ENCODE measurements at places on chromosomes 7 and 10.

DNA sequence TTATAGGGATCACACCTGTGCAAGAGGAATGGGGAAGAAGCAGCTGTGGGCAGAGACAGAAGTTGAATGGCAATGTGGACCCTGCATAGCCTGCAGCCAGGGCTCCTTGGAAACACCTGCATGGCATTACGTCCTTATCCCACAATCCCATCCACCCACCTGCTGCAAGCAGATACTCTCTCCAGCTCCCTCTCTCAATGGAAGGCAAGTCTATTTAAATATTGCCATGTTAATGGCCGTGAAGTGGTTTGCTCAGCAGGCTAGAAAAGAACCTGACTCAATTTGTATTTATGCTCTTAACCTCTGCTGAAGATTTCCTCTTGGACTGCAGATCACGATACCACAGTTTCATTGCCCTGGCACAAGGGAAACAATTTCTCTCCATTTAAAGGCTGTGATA is 417.0 kb downstream of the TYW1 start:
- no peak for DNase-seq

DNA sequence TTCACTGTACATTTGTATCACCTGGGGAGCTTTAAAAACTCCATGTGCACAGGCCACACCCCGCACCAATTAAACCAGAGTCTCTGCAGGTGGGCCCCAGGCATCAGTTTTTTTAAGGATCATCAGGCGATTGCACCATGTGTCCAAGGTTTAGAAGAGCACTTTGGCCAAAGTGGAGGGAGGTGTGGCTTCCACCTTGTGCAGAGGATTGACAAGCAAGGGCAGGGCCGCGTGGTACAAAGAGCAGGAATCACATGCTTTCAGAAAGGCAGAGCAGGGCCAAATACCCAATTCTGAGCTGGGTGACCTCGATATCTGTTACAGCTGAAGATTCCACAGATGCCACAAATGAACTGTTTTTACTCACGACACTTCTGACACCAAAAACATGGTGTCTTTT is 52.4 kb downstream of the NOC3L start:
- DNase-seq: no peak

- DNase-seq: no peak
Observed at GRCh38 chr7:25431956-25432450, 203.7 kb upstream of the NPVF start.

DNA sequence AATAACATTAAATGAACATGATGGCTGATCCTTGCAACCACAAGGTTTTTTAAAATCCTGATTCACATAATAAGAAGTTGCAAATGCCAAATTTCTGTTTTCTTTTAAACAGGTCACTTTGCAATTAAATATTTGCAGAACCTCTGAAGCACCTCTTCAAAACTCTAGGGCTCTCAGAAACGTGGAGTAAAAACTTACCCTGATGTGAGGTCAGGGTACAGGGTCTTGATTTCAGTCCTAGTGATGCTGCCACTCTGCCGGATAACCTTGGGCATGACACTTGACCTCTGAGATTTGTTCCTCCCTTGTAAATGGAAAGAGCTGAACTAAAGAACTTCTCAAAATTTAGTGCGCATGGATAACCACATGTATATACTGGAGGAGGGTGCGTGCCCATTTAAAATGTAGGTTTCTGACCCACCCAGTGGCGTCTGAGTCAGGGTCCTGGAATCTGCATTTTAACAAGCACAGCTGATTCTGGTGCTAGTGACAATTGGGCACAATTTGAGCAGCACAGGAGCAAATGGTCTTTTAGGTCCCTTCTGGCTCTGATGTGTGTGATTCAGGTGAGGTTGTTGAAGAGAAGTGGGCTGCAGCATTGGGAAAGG is 35.5 kb upstream of the TNPO3 start:
- DNase-seq: no peak

GRCh38 chr7:107934991-107935770 is 44.2 kb downstream of the DLD start:
- DNase-seq: no peak

DNA sequence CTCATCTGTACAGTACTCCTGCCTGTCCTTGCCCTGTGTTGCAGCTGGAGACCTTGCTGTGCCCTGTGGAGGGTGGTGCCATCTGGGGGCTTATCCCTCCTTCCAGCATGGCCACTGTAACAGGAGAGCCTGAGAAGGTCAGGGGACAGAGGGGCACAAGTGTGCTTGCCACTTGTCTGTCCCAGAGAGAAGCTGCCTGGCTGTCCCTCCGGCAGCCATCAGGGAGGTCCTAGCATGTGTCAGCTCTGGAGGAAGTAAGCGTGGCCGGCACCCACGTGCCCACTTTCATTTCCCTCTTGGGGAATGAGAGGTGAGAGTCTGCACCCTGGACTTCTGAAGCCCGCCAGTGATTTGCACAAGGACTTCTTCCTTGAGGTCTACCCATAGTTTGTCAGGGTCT is 97.0 kb upstream of the PPIF start:
- DNase-seq: no peak

DNA sequence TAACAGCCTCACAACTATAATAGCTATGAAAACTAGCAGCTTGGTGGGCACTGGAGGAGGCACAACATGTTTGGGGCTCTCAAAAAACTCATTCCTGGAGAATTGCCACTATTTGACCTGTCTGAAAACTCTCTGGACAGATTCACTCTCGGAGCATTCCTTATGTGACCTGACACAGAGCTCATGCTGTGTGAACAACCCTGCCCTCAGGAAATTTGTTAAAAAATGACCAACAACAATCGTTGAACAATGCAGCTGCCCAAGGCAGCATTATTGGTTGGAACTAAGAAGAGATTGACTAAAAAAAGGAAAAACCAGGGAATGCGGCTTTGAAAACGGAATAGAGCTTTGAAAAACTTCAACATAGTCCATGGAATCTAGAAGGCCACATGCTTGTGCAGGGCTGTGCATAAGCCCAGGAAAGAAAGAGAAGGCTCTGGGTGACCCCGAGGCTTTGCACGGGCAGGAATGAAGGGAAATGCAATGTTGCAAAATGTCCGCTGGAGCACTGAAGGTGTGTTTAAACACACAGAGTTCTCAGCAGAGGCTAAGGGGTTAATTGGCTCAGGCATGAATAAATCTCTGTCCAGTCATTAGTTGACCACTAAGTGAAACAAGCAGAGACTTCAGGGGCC is 52.8 kb downstream of the NAMPT start:
- DNase-seq: no peak

- no peak for DNase-seq
Observed at GRCh38 chr10:42645516-42645915, 7.1 kb upstream of the ZNF33B start.

- DNase-seq: no peak
Observed at GRCh38 chr7:102875700-102876295, 37.0 kb upstream of the LRRC17 start.

- no peak for DNase-seq
Observed at GRCh38 chr10:78419481-78420265, 386.0 kb downstream of the RPS24 start.

DNA sequence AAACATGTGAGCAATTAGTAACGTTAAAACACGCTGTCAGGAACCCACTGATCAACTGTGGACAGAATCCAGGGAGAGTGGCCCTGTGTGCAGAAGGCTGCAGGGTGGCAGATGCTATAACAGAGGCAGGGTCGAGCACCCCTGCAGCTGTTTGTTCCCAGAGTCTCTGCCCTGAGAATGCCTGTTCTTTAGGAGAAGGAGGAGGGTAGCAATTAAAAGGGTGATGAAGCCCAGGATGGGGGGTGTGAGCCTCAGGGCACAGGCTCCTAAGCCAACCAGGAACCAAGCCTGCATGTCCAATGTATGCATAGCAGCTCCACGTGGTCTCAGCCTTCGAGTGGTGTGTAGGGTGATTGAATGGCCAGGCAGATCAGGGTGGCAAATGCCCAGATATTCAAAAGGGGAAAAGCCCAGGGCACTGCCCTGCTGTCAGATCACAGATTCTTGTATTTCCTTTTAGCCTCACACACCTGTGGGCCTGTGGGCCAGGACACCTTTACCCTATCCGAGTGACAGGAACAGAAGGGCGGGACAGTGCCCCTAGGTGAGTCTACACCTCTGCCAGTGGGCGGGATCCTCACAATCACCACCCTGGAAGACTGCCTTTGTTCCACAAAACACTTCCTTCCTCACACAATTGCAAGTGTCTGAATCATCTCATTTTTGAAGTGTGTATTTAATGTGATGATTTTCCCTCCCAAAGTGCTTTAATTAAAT is 7.3 kb downstream of the WDFY4 start:
- no peak for DNase-seq

- DNase-seq: no peak
Observed at GRCh38 chr10:24449769-24450310, 240.9 kb downstream of the KIAA1217 start.

- no peak for DNase-seq
Observed at GRCh38 chr7:40092182-40092581, 42.2 kb downstream of the MPLKIP start.

DNA sequence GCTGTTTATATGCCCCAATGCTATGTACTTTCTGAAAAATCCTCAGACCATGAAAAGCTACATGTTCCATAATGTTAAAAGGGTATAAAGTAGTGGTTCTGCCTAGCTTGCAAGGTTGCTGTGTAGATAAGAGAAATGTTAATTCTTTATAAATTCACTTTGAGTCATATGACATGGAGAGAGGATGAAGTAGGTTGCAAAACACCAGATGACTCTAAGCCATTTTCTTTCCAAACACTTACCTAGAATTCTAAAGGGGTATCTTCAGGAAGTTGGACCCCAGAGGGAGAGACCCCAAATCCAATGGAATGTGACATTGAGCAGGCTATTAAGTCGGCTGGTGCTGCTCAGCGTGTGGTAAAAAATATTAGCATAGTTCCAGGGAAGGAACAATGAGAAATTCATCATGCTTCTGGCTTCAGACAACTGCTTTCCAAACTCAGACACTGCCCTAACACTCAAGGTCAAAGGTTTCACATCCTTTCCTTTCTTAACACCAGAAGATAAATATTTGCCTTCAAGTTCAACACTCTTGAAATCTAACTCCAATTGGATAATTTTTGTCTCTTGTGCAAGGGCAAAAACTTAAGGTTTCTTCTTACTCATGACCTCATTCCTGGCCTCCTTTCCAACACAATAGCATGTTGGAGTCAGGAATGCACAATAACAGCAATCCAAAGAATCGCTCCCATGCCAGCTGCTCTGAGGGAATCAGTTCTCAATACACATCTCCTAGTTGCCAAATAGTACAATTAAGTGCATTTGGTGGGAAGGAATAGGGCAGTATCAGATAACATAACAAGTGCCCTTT is 100.7 kb upstream of the AFAP1L2 start:
- DNase-seq: no peak

DNA sequence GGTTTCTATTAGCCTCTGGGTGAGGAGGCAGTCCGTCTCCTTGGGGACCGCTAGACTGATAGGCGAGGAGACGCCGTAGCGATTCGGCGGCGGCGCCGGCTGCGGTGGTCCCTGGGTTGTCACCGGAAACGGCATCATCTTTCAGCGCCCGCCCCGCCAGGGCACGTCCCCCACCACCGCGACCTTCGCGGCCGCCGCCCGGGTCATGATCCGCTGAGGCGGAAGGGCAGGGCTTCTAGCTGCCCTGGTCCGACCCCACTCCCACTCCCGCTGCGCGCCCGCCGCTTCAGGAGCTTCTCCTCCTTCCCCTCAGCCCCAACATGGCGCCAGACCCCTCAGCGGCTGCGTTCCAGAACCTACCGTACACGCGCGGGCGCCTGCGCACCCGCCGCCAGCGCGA is at the start of gene PAPOLB:
Gene PAPOLB (minus strand): TSS at position 358 of the 400 bp plus-strand sequence. CDS start 220 bp downstream, at position 138.
- no peak for DNase-seq

- no peak for DNase-seq
Observed at GRCh38 chr7:154735766-154736165, 267.2 kb downstream of the PAXIP1 start.

DNA sequence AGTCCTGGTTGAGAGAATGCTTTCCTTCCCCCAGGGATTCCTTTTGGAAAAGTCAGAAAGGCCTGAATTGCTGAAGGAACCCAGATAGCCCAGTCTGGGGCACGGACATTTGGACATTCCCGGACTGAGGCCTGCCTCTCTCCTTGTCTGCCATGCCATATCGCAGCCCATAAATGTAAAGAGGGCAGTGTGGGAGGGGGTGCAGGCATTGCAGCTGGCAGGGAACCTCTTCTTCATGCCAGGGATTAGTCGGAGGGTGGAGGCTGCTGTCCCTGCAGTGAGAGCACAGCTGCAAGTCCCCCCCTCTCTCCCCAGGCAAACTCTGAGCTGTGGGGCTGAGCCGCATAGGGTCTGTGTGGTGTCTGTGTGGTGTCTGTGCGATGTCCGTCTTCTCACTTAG is 486.0 kb upstream of the MKI67 start:
- no peak for DNase-seq

DNA sequence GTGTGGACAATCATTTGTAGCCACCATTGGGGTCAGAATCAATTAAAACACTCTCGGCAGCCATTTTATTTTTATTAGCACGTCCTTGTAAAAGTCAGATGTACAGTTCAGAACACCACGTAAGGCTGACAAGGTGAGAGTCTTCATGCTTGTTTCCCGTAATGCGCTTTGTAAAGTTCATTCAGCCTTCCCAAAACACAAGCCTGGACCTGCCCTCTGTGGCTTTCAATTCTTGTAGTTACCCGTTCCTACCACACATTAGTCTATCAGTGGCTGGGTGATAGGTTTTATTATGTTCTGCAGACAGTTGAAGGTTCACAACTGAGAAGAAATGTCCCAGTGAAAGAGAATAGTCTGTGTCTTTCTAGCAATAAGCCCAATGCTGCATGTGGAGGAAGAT is 35.4 kb downstream of the GAD2 start:
- DNase-seq: no peak

- DNase-seq: no peak
Observed at GRCh38 chr7:4957847-4958476, 1.0 kb downstream of the MMD2 start.

GRCh38 chr7:156524818-156525597 is 115.6 kb upstream of the RNF32 start:
- DNase-seq: no peak

- no peak for DNase-seq
Observed at GRCh38 chr7:159296093-159296681, 151.5 kb upstream of the VIPR2 start.

DNA sequence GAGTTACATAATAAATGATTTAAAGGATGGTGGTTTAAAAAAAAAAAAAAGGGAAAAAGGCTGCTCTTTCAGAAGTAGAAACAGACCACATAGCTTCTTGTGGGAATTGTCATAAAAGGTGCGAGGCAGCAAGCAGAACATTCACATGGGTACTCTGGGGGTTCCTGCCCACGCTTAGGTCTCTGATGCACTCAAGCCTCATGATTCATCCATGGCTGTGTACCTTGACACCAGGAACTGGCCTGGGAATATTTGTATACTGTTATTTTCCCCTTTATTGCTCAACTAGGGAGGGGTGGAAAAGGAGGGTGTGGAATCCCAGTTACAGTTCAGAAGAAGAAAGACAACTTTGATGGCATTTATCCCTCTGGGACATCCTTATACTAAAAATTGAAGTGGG is 4.0 kb downstream of the PON2 start:
- DNase-seq: no peak

DNA sequence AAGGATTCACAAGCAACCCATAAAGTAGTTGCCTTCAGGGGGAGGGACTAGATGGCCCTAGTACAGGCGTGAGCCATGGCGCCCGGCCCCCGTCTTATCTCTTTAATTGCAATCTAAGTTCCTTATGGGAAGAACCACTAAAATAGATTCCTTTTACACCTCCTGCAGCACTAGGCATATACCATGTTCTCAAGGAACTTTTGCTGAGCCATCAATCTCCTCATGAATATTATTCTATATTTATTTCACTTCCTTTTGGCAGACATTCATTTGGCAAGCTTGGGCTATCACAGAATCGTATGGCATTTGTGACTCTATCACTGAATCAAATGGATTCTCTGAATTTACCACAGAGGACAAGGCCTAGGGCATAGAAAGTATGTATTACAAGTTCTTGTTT is 14.8 kb upstream of the DNAJC12 start:
- DNase-seq: no peak

- DNase-seq: no peak
Observed at GRCh38 chr7:155543011-155543876, 3.1 kb downstream of the CNPY1 start.
